ENCODE measurements at places on chromosomes 2 and 18.
A peak's percentile ranks its signal among the peaks of the same experiment; 100 is the strongest.

DNA sequence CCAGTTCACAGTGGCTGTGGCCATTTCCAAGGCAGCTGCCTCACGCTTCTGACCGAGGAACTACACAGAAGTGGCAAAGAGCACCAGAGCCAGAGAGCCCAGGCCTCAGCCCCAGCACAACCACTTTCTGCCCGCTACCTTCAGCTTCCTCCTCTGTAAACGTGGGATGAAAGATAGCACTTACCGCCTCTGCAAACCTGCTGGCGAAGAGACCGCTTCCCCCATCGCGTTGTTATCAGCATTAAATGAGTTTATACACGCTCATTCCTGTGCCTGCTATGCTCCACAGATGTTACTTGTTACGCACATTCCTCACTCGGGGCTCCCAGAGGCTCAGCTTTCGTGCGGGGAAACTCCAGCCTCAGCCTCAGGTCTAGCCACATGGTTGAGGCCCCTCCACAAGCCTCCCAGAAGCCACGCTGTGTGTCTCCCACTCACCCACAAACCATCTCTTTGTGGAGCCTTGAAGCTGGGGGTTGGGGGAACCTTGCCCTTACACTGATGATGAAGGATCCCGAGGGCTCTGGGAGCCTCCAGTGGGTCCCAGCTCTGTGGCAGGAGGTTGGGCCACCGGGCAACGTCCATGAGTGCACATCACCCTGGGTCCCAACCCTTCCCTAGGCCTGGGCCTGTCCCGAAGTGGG lies 63.3 kb upstream of the SMAD7 start:
- DNase-seq, result no peak

GRCh38 chr2:55968941-55969340 lies 45.4 kb upstream of the EFEMP1 start:
- DNase-seq, result no peak

- no peak for DNase-seq
Observed at GRCh38 chr2:68687018-68687417, 43.6 kb downstream of the PROKR1 start.

DNA sequence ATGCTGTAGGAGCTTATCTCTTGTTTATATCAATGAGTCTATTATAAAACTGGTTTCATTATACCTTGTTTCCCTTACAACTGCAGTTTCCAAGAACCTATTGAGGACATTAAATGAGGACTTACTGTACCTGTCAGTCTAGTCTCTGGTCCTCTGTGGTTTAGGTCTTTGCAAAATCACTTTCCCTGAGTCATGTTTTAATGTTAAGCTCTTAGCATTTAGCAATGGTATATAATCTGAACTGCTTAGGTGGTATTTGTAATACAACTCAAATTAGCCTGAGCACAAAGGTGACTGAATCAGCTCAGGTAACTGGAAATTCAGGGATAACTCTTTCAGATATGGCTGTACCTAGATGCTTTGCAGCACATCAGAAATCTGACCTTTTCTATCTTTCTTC lies 418.3 kb upstream of the SPRED2 start:
- no peak for DNase-seq

DNA sequence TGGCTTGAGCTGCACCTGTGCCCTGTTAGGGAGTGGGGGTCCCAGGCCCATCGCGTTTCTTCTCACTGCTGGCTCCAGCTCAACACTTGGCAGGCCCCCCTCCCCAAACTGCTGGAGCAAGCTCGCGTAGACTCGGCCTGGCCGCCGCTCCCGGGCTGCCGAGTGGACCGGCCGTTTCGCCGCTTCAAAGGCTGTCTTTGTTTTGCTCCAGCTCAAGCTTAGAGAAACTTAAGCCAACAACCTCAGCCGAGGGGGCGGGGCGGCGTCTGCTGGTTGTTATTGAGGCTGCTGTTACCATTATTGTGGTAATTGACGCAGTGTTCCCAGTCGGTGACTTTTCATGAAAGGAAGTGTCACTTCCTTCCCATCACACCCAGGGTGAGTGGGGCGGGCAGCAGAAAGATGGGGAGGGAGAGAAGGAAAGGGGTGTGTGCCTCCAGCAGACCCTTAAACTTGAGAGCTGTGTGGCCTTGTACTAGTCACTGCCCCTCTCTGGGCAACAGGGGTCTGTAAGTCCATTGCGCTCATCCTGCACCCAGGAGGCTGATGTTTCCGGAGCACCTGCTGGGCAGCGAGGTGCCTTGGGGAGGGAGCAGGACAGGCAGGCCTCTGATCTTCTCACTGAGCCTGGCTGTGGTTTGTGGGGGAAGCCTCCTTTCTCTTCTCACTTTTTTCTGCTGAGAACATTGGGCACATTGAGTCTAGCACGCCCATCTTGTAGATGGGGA lies 2.1 kb downstream of the ARID5A start:
- peak; percentile 75 for DNase-seq

- DNase-seq, result no peak
Observed at GRCh38 chr2:172361360-172361759, 66.0 kb upstream of the ITGA6 start.

Data from right hindlimb (tissue), 1 donor.